ENCODE measurements at places on chromosomes 16 and 17.

DNA sequence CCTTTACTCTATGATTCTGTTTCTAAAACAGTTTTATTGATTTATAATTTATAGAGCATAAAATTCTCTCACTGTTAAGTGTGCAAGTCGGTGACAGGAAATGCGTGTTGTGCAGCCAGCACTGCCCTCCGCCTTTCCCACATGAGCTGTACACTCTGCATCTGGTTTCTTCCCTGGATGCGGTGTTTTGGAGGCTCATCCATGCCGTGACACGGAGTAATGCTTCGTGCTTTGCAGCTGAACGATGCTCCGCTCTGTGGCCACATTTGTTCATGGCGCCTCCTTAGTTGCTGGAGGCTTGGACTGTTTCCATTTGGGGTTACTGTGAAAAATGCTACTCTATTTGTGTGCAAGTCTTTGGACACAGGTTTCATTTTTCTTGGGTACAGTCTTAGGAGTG, 7.2 kb upstream of the IGFALS start:
- DNase-seq, result no peak

GRCh38 chr17:79915850-79916430, 76.7 kb upstream of the CBX4 start:
- no peak for DNase-seq

- no peak for DNase-seq
Measured at GRCh38 chr16:3854750-3855541, 25.6 kb downstream of the CREBBP start.

DNA sequence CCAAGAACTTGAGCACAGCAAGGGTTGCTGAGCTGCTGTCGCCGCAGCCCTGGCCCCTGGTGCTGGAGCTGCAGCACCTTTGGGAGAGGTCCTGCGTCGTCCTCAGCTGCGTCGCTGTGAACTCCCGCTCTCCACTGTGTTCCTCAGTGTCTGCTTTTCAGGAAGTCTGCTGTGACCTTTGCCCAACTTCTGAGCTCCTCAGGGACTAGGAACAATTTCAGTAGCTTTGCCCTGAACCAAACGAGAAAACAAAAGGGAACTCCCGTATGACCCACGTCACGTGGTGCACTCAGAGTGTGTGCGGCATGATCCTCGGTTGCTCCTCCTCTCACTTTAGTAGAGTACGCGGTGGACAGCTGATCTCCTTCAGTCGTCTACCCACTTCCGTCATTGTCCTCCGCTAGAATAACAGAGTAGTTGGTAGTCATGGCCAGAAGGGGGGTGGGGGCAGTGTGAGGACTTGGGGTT, 44.2 kb downstream of the WDR45B start:
- no peak for DNase-seq

DNA sequence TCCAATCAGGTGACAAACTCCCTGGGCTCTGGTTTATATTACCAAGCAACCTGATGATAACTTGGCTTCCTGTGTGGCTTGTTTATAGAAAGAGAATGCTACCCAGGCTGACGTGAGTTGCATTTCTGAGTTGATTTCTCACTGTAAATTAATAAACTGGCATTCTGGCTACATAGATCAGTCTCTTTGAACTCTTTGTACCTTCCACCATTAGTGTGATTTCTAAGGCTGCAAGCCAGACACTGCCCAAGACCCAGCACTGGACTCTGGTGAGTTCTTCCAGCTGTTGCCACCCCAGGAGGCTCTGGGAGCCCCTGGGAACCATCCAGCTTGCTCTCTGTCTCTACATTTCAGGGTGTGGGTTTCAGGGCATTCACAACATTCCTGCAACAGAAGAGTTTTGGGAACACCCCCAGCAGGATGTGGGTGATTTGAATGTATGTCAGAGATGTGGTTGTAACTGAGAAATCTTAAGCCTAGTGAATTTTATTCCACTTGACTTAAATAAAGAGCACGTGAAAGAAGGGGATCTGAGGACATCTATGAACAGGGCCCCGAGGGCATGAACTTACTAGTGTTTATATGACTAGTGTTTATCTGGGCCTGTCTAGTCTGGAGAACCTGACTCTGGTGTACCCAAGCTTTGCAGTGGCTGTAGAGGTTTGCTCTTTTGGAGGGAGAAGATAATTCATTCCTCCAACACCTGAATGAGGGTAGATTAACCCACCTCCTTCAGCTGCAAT, 30.3 kb upstream of the LRRC37A start:
- no peak for DNase-seq

- no peak for DNase-seq
Measured at GRCh38 chr16:29818082-29818481, 2.1 kb downstream of the PAGR1 start.

DNA sequence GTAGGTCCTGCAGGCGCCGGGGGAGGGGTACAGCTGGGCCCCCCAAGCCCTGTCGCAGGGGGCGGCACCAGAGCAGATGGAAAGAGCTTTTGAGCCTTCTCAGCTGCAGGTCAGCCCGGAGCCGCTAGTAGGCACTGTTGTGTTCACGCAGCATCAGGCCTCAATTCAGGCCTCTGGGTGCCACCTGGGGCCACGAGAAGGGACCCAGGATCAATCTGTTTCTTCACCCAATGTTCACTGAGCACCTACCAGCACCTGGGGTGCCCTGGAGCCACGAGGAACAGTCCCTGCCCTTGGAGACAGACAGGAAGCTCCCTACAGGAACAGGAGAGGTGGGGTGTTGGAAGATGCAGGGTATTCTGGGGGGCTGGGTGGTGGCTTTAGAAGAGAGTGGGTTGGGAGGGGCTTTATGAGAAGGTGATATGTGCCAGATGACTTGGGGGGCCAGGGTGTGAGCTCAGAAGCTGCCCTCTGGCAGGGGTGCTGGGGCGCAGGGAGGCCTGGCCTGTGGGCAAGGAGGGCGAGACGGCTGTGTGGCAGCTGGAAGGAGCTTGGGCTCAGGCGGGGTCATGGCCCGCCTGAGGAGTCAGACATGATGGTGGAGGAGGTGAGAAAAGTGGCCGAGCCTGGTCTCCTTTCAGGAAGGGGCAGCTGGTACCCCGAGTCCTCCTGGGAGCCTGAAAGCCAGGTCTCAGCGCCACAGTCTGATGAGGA, 121.9 kb upstream of the GSE1 start:
- peak; percentile 26 for DNase-seq

DNA sequence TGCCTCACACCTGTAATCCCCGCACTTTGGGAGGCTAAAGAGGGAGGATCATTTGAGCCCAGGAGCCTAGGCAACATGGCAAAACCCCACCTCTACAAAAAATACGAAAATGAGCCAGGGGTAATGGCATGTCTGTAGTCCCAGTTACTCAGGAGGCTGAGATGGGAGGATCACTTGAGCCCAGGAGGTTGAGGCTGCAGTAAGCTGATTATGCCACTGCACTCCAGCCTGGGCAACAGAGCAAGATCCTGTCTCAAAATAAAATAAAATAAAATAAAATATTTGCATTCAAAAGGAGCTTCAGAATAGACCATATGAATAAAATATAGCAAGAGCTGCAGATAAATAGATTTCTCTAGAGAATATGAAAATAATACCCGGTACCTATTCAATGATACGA, 71.5 kb upstream of the ATF7IP2 start:
- DNase-seq, result no peak

DNA sequence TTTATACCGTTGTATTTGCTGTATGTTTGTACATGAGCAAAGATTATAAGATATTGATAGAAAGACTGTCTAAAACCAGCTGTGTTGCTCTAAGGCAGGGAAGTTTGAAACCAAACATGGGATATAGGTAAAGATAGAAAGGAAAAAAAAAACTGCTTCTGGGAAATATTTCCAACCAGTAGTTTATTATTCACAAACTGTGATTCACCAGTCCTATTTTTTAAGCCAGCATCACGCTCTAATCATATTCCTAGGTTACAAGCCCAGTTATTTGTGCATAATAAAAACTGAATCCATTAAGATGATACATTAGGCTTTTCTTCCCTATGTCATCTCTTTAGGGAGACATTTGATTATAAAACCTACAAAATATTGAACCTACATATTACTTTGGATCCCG, 4.0 kb downstream of the ERN1 start:
- DNase-seq, result no peak

DNA sequence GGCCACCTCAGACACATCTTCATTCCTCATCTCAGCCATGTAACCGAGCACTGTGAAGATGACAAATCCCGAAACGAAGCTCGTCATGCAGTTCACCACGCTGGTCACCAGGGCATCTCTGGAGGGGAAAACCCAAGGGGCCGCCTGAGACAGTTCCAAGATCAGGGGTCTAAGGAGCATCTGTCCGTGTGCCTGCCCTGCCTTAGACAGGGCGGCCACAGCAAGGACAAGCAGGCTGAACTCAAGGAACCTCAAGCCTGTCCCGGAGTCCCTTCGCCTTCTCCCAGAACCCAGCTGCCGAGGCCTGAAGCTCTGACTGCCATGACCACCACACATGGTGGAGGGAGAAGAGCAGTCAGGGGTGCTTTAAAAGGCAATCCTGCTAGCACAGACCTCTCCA, 22.7 kb downstream of the SLC6A4 start:
- DNase-seq, result no peak

GRCh38 chr17:2892305-2892971, 96.2 kb downstream of the RAP1GAP2 start:
- no peak for DNase-seq

GRCh38 chr17:50027172-50027880, 28.6 kb upstream of the ITGA3 start:
- no peak for DNase-seq

DNA sequence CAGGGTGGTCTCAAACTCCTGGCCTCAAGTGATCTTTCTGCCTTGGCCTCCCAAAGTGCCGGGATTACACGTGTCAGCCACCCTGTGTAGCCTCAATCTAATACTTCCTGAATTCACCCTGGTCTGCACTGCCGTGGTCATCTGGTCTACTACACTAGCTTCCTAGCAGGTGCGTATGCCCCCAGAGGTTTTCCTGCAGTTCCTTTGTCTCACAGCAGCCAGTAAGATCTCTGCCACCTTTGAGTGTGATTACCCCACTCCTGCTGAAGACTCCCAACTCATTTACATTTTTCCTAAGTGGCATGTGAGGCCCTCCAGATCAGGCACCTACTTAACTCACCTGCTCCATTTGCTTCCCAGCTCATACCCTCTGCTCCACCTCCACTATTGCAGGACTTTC, 5.1 kb upstream of the DDX19A start:
- no peak for DNase-seq

DNA sequence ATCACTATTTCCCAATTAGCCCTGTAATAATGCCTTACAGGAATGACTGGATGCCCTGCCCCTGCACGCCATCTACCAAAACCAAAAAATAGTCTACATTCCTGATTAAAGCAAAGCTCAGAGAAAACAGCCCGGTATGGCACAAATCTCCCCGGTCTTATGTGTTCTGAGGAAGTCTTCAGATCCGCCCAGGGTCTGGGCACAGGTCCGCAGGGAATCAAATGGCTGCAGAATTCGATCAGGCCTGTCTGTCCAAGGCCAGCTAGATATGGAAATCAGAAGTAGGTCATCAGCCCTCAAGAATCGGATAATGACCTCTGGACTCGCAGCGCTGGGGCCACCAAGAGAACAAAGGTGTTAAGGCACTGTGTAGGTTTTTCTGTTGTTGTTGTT, 171.0 kb downstream of the ZFHX3 start:
- no peak for DNase-seq

GRCh38 chr17:7478276-7479212, 887 bp downstream of the ZBTB4 start:
- DNase-seq, result peak; percentile 71

GRCh38 chr16:71807905-71808592, 585 bp downstream of the AP1G1 start:
- no peak for DNase-seq

GRCh38 chr16:17439580-17439979, 31.2 kb downstream of the XYLT1 start:
- no peak for DNase-seq

GRCh38 chr16:80824623-80825364, 20.4 kb upstream of the CDYL2 start:
- no peak for DNase-seq

GRCh38 chr16:53131363-53132071, 76.7 kb downstream of the CHD9 start:
- peak; percentile 50 for DNase-seq

DNA sequence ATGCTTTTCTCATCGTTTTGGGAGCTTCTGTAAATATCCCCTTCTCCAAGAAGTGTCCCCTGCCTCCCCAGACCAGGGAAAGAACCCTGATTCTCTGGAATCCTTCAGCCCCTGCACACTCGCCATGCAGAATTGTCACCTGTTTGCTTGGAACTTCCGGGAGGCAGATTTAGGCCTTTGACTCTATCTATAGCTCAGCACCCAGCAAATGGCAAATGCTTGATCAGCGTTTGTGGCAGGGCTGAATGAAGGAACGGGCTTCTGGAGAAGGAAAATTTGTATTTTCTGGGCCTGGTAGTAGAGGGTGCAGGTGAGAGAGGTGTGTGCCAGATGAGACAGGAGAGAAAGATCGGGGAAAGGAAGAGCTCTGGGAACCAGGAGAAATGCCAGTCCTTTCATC, 18.3 kb upstream of the CACNG4 start:
- DNase-seq, result no peak

DNA sequence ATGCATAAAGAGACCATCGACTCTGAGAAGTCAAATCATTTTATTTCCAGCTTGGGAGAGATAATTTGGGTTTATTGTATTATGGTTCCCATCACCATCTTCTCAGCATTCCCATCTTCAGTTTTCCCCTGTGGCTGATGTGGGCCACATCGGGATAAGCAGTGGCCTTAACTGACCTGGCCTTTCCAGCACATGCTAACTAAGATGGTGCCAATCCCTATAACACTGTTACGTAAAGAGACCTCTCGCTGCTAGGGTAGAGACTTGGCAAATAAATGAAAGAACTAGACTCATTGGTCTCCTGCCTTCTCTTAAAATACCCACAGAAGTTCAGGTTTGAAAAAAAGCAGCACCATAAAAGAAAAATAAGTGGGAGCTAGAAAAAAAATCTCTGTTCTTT, 49.4 kb downstream of the VPS35L start:
- DNase-seq, result no peak

DNA sequence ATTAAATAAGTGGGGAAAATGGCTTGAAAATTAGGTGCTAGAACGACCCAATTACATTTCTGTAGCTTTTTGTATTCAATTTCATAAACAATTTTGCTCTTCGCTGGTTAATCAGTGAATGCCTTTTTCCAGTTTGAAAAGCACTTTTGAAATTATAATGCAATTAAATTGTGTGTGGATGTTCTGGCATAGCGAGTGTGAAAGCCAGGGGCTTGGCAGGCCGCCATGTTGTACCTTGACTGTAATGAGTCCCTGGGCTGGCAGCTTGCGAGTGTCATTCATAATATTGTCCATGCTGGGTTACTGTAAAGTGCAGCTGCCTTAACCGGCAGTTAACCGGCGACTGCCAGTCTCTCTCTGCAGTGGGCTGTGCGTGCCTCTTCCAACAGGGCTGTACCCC, 177.8 kb downstream of the CCDC182 start:
- DNase-seq, result no peak

DNA sequence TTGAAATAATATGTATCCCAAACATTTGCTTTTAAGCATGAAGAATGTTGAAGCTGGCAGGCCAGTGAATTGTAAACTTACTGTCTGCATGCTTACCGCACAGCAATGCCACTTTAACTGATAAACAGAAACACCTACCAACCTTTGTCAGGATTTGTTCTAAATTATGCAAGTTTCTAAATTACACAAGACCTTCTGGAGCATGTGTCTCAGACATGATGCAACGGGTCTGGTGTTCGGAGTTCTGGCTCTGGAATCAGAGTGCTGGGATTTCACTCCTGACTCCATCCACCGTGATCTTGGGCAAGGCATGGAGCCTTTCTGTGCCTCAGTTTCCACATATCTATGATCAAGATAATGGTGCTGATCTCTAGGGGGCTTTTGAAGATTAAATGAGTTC, 111.2 kb downstream of the CCT6B start:
- DNase-seq, result no peak

- no peak for DNase-seq
Measured at GRCh38 chr16:84059111-84059510, 16.5 kb upstream of the SLC38A8 start.

Data from T-helper 9 cell (primary cell).